ENCODE measurements at places on chromosomes 6 and 20.

DNA sequence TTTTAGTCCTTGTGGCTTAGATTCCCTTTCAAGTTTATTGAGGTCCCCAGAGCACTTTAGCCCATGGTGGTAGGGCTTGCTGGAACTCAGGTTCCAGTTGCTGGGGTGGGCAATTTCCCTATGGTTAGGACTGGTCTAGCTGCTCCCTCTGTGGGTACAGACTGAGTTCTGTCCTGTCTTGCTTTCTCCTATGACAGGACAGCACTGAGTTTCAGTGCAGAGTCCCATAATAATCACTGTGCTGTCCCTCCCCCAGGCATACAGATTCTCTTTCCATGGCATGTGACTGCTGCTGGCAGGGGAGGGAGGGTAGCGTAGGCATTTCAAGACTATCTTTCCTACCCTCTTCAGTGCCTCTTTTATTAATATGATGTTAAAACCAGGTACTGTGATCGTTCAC is 17.1 kb upstream of the ERVFRD-1 start:
- DNase-seq: no peak

GRCh38 chr20:7692478-7692877 is 247.8 kb downstream of the HAO1 start:
- DNase-seq: no peak

DNA sequence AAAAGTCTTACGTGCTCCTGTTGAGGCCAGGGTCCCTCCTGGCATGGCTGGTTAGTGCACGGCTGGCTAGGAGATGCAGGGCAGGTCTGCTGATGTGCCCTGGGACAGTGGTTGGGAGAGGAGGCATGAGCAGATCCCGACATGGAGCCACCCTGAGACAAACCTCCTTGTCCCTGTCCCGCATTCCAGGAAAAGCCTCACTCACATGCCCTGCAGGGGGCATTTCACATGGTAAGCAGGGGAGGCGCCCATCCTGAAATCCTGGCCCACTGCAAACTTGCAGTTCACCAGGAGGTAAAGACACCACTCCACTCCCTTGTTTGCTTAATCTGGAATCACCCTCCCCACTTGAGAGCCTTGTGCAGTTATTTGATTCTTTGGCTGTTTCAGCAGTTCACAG is 116.7 kb upstream of the SLC24A3 start:
- no peak for DNase-seq

DNA sequence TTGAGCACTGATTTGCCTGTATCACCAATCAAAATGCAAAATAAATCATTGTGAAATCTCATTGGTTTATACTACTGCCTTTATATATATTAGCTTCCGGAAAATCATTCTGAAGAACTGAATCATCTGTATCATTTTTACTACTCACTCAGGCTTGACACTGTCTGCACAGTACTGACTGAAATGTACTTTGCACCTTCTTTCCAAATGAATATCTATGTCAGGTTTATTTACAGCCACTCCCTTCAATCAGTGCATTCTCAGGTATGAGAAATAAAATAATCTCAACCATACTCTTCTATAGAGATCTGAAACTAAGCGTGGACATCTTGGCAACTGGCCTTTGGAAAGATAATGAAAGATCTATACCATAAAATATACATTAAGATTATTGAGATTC is 2.7 kb downstream of the KHDRBS2 start:
- DNase-seq: no peak

DNA sequence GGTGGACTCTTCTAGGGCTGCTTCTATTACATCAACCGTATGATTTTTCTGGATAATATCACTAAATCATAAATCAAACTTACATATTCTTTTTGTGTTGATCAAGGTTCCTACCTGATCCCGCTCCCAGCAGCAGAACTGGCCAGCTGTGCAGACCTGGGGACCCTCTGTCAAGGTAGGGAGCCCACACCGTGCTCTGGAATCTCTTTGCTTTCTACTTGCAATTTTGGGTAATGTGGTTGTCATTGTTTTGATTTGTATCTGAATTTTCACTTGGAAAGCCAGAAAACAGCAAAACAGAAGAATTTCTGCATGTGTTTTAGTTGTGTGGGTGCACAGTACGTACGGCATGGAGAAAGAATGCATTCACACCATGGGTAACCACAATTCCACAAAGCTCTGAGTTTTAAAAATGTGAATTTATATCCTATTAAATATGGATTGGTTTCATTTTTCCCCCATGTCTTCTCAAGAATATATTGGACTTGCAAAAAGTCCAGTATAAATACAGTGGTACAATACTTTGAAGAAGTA is 80.1 kb downstream of the ADGRG6 start:
- no peak for DNase-seq

All from OCI-M1 (cell line).